Fibroblast of skin of right biceps (primary cell): ENCODE measurements at places on chromosomes 1 and 21.
A peak's percentile ranks its signal among the peaks of the same experiment; 100 is the strongest.

- peak; percentile 33 for DNase-seq
Observed at GRCh38 chr1:162942916-162943559, 82.1 kb upstream of the CCDC190 start.

DNA sequence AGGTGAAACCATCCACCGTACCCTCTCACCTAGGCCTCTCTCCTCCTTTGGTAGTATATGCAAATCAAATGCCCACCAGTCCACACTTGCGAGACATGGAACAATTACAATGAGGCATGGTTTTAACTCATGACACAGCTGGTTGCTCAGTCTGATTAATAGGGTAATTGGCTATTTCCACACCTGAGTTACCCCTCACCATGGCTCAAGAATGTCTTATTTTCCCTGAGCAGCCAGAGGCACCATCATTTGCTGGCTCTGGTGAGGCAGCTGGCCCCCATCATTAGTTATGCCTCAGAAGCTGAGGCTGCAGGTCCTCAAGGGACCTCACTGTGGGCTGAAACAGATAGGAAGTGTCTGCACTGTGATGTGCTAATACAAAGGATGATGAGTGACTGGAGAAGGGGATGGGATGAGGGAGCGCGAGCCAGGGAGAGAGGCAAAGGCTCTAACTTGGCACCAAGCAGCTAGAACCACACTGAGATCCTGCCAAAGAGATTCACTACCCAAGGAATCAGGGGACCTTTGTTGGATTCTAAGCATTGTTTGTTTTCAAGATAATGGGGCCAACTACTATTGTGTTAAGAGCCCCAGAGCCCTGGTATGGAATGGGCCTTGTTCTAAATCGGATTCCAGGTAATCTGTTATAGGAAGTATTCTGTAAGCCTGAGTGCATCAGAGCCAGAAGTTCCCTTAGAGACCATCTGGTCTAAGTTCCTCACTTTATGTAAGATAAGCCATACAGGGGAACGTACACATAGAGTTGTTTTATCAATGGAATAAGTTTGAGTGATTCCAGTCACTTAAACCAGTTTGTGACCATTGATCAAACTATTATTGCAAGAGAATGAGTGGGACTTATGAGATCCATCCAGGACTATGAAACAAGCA, 80.0 kb upstream of the CNTN2 start:
- DNase-seq: no peak

- no peak for DNase-seq
Observed at GRCh38 chr1:223514644-223515043, 121.4 kb downstream of the CCDC185 start.

- no peak for DNase-seq
Observed at GRCh38 chr1:145992502-145992936, 3.9 kb downstream of the TXNIP start.

DNA sequence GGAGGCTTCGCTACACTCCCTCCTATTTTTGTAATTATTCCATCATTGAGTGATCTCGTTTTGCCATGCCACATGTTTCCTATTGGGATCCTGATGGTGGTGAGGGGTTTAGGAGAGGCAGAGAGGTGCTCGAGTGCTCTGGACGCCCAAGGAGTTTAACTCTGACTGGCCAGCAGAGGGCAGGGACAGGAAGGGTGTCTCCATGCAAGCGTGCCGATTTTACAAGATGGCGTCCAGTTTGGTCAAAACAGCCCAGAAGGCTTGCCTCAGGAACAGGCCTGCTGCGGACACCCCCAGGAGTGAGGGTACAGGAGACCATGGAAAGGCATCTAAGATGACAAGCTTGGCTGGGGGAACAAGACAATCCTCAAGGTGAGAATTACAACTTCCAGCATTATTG, 33.8 kb upstream of the KCNE2 start:
- DNase-seq: no peak

GRCh38 chr1:160618763-160619274, 28.0 kb downstream of the SLAMF1 start:
- no peak for DNase-seq

- no peak for DNase-seq
Observed at GRCh38 chr1:228398741-228399461, 7.7 kb downstream of the TRIM11 start.

DNA sequence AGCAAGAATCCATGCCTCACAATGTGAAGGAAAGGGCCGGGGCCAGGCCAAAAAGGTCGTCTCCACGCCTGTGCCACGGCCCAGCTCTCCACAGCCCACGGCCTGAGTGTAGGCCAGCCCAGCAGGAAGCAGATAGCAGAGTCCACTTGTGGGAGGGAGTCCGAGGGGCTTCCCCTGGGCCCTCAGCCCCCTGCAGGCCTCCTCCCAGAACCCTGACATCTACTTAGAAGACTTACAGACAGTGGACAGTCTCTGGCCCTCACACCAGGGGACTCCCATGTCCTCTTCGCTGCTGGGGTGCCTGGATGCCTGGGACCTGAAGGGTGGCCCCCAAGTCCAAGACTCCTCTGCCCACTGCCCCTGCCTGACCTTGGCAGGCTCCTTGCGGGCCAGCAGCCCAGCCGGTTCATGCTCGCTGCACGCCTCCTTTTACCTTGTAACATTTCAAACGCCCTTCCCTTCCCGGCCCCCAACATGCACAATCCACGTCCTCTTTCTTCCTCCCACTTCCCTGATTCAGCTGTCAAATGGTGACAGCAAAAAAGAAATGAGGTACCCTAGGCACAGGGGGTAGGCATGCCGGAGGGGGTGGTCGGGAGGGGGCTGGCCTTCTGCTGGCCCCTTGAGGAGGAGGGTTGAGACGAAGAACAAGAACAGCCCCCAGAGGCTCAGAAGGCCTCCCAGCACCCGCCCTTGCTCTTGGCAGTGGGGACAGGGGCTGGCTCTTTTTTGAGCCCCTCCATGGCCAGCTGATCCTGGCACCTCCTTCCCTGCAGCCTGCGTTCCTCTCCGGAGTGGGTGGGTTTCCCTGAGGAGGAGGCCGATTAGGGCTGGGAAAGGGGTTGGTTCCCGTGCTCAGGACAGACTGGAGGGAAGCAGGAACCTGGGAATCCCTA, 997 bp upstream of the PTPN7 start:
- DNase-seq: no peak

GRCh38 chr21:29376556-29376955, 77.8 kb downstream of the BACH1 start:
- peak; percentile 47 for DNase-seq

DNA sequence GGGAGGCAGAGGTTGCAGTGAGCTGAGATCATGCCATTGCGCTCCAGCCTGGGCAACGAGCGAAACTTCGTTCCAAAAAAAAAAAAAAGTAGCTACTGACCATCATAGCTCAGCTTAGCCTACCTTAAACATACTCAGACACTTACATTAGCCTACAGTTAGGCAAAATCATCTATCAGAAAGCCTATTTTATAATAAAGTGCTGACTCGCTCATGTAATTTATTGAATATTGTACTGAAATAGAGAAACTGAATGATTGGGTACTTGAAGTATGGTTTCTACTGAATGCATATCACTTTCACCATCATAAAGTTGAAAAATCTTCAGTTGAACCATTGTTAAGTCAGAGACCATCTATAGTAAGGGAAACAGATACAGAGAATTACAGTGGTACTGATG, 93.9 kb upstream of the BMP8A start:
- no peak for DNase-seq

DNA sequence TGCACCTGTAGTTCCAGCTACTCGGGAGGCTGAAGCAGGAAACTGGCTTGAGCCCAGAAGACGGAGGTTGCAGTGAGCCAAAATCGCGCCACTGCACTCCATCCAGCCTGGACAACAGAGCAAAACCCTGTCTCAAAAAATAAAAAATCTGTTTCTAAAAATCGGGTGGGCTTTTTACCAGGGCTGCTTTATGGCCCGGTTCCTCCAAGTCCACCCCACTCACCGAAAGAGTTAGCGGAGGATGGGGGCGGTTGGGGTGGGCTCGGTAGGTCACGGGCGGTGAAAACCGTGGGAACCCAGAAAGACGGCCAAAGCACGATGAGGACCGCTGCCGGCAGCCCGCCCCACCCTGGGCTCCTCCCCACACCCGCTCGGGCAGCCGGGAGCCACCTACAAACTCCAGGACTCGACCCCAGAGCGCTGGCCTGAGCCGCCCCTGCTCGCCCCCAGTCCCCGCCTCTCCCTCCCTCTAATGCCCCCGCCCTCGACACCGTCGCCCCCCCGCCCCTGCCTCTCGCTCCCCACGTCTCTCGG, 846 bp upstream of the PER3 start:
- DNase-seq: no peak

DNA sequence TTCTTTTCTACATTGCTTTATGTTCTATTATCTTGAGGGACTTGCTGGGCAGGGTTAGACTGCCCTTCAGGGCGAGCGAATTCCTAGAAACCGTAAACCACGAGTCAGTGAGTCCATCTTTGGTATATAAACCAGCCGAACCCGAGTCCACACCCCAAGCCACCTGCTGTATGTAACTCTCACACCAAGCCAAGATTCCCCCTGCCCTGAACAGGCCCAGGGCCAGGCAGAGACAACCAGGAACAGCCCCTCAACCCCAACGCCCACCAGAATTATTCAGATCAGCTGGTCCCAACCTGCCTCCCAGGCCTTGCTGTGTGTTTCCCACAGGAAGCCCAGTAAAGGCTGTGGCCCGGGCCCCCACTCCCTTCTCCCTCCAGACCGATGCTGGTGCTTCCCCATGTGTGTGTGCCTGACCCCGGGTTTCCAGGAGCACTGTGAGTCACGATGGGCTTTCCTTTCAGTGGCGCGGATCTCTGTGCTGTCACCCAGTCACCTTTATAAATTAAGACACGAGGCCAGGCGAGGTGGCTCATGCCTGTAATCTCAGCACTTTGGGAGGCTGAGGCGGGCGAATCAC, 17.1 kb downstream of the KIF17 start:
- no peak for DNase-seq

GRCh38 chr1:59138402-59138801, 158.5 kb upstream of the FGGY start:
- DNase-seq: no peak

DNA sequence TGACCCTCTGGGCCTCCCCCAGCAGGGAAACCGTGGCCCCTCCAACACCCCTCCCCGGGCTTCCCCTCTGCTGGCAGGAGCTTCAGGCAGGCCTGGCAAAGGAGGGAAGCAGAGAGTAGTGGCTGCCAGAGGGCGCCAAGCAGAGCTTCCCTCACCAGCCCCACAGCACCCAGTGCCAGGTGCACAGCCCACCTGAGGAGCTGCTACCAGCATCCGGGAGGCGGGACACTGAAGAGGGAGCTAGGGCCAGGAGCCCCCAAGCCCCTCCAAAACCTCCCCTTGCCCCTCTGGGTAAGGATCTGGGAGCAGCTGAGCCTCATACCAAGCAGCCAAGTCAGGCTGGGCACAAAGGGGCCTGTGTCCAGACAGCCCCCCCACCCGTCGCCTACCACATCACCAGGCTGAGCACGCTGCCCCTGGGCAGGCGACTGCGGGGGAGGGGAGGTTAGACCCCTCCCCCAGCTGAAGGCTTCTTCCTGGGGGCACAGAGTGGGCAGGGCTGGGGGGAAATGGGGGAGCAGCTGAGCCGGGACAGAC, 19.6 kb downstream of the CCDC24 start:
- DNase-seq: no peak

DNA sequence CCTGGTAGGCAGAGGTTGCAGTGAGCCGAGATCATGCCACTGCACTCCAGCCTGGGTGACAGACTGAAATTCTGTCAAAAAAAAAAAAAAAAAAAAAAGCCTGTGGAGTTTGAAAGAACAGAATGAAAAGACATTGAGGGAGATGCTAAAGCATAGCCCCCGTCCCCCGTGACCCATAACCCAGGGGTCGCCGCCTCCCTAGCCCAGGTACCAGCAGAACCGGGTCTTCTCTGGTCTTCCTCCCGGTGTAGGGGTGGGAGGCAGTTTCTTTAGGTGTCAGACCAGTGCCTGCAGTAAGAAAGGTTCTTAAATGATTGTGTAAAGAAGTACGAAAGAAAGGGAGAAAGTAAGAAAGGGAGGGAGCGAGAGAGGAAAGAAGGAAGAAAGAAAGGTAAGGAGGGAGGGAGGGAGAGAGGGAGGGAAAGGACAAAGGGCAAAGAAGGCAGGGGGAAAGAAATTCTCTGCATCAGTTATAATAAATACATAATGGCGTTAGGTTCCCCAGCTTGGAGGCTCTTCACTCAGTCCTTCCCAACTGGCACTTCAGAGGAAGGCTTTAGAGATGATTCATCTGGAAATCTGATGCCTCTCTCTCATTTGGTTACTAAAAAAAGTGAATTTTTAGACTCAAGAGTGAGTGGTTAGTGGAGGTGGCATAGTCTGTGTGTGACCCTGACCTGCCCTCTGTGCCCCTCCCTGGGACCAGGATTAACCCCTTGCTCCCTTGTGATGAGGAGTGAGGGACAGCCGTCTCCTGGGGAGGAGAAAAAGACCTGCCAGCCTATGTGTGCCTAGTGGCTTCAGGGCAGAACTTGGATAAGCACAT, 1.1 kb downstream of the IL24 start:
- DNase-seq: peak; percentile 78
